T-helper 2 cell treated with Interferon-gamma antibody and Interleukin-4, amounts not matched to agents 100 ng/mL and 5 ng/mL, for 36 hours (primary cell): ENCODE measurements at places on chromosomes 7 and 10. TPM values are rescaled to one million over a fixed set of nuclear protein-coding genes. Genes with fewer than 3 reads are reported as not detected.

SLC26A5 gene
- total RNA-seq, result not detected in 2 replicates

TRIM74 gene
- total RNA-seq, result 1.5 and 2.0 TPM in 2 replicates

DYNC1I1 gene
- not detected in 2 replicates for total RNA-seq

GPR26 gene
- total RNA-seq, result not detected in 2 replicates

MRLN gene
- total RNA-seq, result not detected in 2 replicates

NUTM2D gene
- total RNA-seq, result 2.5 and 2.8 TPM in 2 replicates

UFSP1 gene
- 2.9 and 3.5 TPM in 2 replicates for total RNA-seq

SCART1 gene
- total RNA-seq, result 1.8 and 2.2 TPM in 2 replicates

ATP5F1C gene
- 301 and 317 TPM in 2 replicates for total RNA-seq

PRLHR gene
- total RNA-seq, result not detected in 2 replicates

TSPAN12 gene
- not detected in 2 replicates for total RNA-seq

SPDYE5 gene
- total RNA-seq, result not detected in 2 replicates

ADAMTS14 gene
- total RNA-seq, result 0.02 TPM in 1 of 2 replicates, not detected in the other

SCD gene
- 144 TPM in 2 replicates for total RNA-seq

GRID2IP gene
- total RNA-seq, result 0.07 TPM in 1 of 2 replicates, not detected in the other

SEPHS1 gene
- total RNA-seq, result 54.2 and 61.7 TPM in 2 replicates

LIPM gene
- total RNA-seq, result not detected in 2 replicates

MSRB2 gene
- 13.4 and 13.5 TPM in 2 replicates for total RNA-seq

C10orf90 gene
- total RNA-seq, result not detected in 2 replicates

MGAM2 gene
- total RNA-seq, result not detected in 2 replicates

ARHGEF35 gene
- 3.6 and 3.9 TPM in 2 replicates for total RNA-seq

IL2RA gene
- total RNA-seq, result 239 and 245 TPM in 2 replicates

CCL26 gene
- total RNA-seq, result not detected in 2 replicates

PAPSS2 gene
- total RNA-seq, result 0.05 TPM in 1 of 2 replicates, not detected in the other

SFRP4 gene
- not detected in 2 replicates for total RNA-seq

CAMK1D gene
- total RNA-seq, result 6.8 and 8.7 TPM in 2 replicates

PLCE1 gene
- total RNA-seq, result 0.02 and 0.05 TPM in 2 replicates

HOXA5 gene
- not detected in 2 replicates for total RNA-seq

ANXA8L1 gene
- 0.52 and 0.86 TPM in 2 replicates for total RNA-seq

CPA4 gene
- not detected in 2 replicates for total RNA-seq

MBL2 gene
- total RNA-seq, result not detected in 2 replicates

ITGB8 gene
- total RNA-seq, result not detected in 2 replicates

MOGAT3 gene
- total RNA-seq, result not detected in 2 replicates

VSTM4 gene
- 0.14 and 0.27 TPM in 2 replicates for total RNA-seq

APBB1IP gene
- total RNA-seq, result 66.2 and 67.2 TPM in 2 replicates

LRRTM3 gene
- not detected in 2 replicates for total RNA-seq

NPC1L1 gene
- total RNA-seq, result not detected in 2 replicates

SLC39A12 gene
- total RNA-seq, result not detected in 2 replicates

NRAP gene
- not detected in 2 replicates for total RNA-seq

IMPDH1 gene
- total RNA-seq, result 92.4 and 97.2 TPM in 2 replicates

LRRC17 gene
- total RNA-seq, result 0.16 and 0.18 TPM in 2 replicates

CALCR gene
- total RNA-seq, result not detected in 2 replicates

CLDN4 gene
- not detected in 2 replicates for total RNA-seq

ERVW-1 gene
- not detected in 2 replicates for total RNA-seq

DLX6 gene
- total RNA-seq, result not detected in 2 replicates

TCAF2 gene
- 20.7 and 21.3 TPM in 2 replicates for total RNA-seq

SLC18A2 gene
- total RNA-seq, result 0.09 TPM in 1 of 2 replicates, not detected in the other

SMNDC1 gene
- 31.8 and 33.6 TPM in 2 replicates for total RNA-seq

EFCAB10 gene
- total RNA-seq, result not detected in 2 replicates

NPY gene
- total RNA-seq, result not detected in 2 replicates

POR gene
- 49.4 and 53.8 TPM in 2 replicates for total RNA-seq

IKZF5 gene
- 12.0 and 17.8 TPM in 2 replicates for total RNA-seq

MPP7 gene
- 4.9 and 5.6 TPM in 2 replicates for total RNA-seq

COL17A1 gene
- not detected in 2 replicates for total RNA-seq

LRRC27 gene
- total RNA-seq, result 5.4 and 6.3 TPM in 2 replicates
